Stimulated activated CD8-positive, alpha-beta memory T cell treated with anti-CD3 and anti-CD28 coated beads, Interleukin-7, amount 100 ng/mL, for 4 hours (primary cell): ENCODE measurements at places on chromosomes 5 and 9.

GRCh38 chr9:98002808-98003207, 19.7 kb downstream of the ANP32B start:
- no peak for DNase-seq

- no peak for DNase-seq
These were observed 54.7 kb downstream of the FXN start for GRCh38 chr9:69090140-69090750.

DNA sequence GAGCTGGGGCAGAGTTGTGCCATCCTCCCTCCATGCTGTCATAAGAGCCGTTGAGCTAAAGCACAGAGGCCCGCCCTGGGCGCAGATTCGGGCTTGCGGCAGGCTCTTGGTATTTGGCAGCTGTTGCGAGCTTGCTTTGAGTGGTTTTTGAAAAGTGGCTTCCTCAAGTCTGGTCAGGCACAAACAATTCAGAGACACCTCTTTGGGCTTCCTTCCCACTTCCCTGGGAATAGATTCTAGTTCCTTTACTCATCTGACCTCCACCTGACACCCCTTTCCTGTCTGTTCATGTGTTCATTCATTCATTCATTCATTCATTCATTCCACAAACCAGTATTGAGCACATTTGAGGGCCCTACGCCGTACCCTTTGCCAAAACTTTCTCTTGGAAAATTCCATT, 27.4 kb downstream of the NCS1 start:
- no peak for DNase-seq

DNA sequence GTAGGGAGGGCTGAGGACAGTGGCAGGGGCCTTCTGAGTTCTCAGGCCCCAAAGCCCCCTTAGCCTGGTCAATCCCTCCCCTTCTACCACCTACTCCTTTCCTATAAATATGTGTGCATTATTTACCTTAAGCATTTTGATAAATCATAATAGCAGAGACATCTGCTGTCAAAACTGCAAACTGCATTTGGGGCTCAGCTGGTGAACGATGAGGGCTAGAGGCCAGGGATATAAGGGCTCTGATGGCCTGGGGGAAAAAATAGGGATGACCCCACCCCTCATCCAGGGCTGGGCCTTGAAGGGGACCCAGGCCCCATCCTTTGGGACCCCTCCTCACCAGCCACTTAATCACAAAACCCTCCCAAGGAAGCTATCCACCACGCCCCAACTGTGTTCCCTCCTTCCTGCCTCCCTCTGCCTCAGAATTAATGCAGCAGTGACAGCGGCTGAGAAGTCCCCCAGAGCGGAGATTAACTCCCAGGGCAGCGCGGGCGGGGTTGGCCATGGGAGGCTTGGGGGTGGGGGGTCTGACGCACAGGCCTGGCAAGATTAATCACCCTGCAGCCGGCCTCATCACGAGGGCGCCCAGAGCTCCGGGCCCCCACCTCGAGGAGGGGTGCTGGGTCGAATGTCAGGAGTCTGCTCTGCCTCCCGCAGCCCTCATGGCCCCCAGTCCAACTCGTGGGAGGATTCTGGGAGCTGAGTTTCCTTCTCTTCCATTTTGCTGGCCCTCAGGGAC, 42.1 kb downstream of the CXXC5 start:
- DNase-seq, result no peak

- DNase-seq, result no peak
These were observed 64.0 kb upstream of the XPA start for GRCh38 chr9:97761056-97761598.

- DNase-seq, result no peak
These were observed 105.2 kb upstream of the RAI14 start for GRCh38 chr5:34550964-34551363.

DNA sequence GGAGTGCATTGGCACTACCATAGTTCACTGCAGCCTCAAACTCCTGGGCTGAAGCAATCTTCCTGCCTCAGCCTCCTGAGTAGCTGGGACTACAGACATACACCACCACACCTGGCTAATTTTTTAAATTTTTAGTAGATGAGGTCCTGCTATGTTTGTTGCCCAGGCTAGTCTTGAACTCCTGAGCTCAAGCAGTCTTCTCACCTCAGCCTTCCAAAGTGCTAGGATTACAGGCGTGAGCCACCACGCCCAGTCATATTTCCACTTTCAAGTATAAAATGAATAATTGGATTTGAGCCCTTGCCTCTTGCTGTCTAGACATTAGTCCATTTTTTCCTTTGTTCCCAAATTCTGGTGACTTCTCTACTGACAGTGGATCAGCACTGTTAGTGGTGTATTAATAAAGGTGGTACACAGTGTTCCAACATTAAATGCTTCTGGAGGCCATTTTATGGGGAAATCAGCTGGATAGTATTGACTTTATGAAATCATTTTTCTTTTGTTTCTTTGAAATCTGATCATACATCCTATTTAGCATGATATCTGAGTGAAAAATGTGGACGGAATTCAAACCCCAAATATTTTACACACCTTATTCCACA, 15.9 kb downstream of the ATP6V0E1 start:
- no peak for DNase-seq

DNA sequence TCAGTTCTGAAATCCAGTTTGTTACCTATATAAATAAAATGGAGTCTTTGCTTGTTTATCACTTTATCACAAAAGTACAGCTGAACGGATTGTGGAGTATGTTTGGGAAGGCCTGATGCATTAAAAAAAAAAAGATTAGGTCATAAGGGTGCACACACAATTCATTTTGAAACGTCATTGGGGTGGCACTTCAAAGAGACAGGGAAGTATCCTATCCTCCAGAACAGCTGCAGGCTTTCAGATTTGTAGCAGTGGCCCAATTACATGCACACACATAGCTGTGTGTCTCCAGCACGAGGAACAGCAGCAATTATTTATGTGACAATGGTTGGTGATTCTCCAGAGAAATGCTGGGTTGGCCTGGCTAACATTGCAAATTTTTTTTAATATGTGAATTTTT, 46.8 kb upstream of the FER start:
- DNase-seq, result no peak

DNA sequence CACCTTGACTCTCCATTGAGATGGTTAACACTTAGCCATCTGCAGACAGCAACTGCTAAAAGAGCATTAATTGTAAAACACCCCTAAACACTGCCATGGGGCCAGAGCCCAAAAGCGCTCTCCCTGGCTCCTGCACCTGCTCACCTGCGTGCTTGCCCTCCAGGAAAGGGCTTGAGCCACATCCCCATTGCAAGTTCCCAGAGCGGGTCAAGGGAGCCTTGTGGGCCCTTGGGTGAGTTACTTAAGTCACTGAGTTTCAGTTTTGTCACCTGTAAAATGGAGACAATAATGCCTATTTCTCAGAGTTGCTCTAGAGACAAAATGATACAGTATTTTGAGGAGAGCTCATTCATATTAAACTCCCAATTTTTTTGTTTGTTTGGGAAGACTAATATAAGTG, 967.8 kb downstream of the PTPRD start:
- DNase-seq, result no peak

DNA sequence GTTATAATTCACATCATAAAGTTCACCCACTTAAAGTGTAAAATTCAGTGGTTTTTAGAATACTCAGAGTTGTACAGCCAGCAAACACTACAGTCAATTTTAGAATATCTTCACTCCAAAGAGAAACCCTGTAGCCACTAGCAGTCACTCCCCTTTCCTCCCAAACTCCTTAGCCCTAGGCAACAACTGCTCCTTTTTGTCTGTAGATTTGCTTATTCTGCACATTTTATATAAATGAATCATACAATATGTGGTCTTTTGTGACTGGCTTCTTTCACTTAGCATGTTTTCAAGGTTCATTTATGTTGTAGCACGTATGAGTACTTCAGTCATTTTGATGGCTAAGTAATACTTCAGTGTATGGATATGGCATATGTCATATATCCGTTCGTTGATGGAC, 38.7 kb downstream of the TGFBR1 start:
- DNase-seq, result no peak

- DNase-seq, result no peak
These were observed 129.1 kb upstream of the SPRY4 start for GRCh38 chr5:142453932-142454331.

DNA sequence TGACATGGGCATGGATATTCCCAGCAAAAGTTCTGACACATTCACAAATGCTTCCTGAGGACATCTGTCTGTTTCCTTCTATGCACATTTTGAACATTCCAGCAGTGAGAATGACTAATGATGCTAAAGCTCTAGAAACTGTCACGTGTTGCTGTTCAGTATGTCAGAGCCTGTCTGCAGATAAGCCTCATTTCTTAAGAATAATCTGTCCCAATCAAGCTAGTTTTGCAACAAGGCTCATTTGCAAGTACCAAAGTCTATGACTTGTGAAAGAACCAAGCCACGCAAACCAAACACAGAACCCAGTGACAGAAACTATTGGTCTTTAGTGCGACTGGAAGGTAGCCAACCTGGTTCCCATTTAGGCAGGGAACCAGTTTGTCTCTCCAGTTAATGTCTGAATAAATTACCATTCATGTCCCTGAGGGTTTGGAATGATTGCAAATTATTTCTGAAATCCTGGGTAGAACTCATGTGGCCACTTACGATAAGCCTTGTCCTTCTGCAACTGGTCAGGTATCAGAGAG, 178.5 kb downstream of the C9orf152 start:
- DNase-seq, result no peak

DNA sequence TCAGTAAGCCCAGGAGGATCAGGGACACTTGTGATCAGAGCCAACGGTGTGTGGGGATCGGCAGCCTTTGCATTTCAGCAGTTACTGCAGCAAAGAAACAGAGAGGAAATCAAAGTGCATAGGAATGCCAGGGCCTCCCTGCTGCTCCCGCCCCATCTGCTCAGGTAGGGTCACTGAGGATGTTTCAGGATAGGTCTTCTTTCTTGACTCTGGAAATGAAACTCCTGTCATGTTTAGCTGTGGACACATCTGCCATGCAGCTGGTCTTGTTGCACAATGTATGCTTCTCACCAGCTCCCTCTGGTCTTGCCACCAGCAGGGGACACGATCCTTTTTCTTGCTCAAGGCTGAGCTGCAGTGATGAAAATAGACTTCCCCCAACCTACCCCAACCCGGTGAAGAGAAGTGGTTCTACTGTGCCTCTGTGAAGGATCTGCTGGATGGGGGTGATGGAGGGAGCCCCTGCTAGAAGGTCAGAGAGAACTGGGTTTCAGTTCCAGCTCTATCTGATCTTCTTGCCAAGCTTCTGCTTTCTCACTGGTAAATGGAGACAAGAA, 185.2 kb upstream of the KLF4 start:
- DNase-seq, result no peak

GRCh38 chr9:117952581-117952980, 248.4 kb downstream of the TLR4 start:
- no peak for DNase-seq

- no peak for DNase-seq
These were observed 48.6 kb downstream of the CYSTM1 start for GRCh38 chr5:140223567-140223966.

DNA sequence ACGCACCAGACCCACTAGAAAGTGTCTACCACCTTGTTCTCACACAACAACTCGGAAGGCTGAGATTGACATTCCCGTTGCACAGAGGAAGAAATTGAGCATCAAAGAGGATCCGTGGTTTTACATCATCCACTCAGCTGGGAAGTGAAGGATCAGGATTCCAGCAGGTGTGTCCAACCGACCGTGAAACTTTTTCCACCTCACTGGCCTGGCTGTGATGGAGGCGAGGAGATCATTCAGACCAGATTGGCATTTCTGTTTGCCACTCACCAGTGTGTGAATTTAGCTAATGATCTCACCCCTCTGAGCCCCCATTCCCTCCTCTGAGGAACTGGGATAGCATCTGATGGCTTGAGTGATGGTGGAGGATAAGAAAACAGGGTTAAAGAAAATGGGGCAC, 46.7 kb upstream of the CPLX2 start:
- no peak for DNase-seq

DNA sequence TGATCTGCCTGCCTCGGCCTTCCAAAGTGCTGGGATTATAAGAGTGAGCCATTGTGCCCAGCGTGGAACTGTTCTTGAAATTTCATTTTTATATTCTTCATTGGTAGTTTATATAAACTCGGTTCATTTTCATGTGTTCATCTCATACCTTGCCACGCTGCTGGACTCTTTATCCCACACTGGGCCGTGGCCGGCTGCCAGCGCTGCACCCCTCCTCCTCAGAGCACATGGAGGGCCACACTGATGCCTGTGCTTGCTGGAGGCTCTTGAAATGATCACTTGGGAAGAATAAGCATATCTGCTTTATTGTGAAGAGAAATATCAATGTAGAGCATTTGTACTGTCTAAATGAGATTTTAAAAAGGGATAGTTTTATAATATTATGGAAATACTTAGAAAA, 69.5 kb downstream of the EHMT1 start:
- DNase-seq, result no peak

GRCh38 chr5:178368274-178368673, 135.7 kb upstream of the PHYKPL start:
- DNase-seq, result no peak

DNA sequence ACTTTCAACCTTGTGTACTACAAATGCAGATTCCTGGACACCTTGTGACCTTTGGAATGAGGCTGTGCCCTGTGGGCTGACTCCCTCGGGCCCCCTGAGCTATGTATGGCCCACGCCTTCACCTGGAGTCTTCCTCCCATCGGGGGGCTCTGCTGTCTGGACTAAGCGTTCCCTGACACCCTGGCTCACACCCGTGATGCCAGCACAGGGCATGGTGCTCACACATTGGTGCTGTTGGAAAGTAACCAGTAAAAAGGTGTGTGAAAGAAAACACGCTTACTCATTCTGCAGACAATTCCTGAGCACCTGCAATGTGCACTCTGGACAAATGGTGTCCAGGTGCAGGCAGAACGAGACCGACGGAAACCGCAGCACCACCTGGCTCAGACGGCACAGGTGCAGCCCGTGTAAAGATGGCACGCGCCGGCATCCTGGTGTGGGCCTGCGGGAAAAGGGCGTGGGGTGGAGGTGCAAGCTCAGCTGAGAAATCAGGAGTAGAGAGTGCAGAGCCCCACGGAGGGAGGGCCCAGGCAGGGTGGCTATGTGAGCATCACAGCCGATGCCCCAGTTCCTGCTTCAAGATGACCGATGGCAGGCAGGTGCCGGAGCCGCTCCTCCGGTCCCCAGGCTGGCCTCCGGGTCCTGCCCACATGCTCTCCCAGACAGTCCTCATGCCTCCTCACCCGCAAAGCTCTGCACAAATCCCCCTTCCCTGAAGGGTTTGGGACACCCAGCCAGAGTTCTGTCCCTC, 11.0 kb downstream of the LPCAT1 start:
- no peak for DNase-seq

- DNase-seq, result no peak
These were observed 220.3 kb downstream of the SPATA31D1 start for GRCh38 chr9:82208741-82209450.

DNA sequence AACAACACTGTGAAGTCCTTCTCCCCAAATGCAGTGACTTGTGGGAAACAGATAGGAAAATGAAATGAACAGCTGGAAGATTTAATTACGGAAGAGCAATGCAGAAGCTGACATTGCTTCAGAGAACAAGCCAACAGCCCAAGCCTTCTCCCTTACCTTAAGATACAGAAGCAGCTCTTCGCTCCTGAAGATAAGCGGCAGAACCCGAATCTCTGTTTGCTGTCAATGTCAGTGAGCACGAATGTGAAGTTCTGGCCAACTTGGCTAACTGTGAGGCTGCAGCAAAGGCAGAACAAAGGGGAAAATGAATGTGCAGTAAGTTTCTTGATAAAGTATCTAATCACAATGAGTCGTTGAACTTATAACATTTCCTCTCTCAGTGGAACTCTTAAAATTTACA, 172.4 kb downstream of the DENND1A start:
- DNase-seq, result no peak
